Spleen (tissue), 13 donors: ENCODE measurements at places on chromosomes 7 and 10. TPM values are rescaled to one million over a fixed set of nuclear protein-coding genes. Genes with fewer than 3 reads are reported as not detected.

The KIF11 gene
- polyA plus RNA-seq: 0.93 TPM

The HMX2 gene
- 0.08 TPM for polyA plus RNA-seq

The LRRN3 gene
- polyA plus RNA-seq: 0.13 TPM

DNA sequence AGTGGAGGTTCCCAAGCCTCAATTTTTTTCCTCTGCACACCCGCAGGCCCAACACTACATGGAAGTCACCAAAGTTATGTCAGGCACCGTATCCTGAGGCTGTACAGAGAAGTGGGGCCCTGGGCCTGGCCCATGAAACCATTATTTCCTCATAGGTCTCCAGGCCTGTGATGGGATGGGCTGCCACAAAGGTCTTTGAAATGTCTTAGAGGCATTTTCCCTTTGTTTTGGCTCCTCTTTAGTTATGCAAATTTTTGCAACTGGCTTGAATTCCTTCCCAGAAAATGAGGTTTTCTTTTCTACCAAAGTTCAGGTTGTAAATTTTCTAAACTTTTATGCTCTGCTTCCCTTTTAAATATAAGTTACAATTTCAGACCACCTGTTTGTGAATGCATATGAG lies 365.2 kb downstream of the HGF start:
- no peak for DNase-seq

GRCh38 chr7:106421181-106421762 lies 136.5 kb upstream of the NAMPT start:
- peak; percentile 82 for DNase-seq

GRCh38 chr7:94212160-94212559 lies 182.5 kb upstream of the COL1A2 start:
- no peak for DNase-seq

DNA sequence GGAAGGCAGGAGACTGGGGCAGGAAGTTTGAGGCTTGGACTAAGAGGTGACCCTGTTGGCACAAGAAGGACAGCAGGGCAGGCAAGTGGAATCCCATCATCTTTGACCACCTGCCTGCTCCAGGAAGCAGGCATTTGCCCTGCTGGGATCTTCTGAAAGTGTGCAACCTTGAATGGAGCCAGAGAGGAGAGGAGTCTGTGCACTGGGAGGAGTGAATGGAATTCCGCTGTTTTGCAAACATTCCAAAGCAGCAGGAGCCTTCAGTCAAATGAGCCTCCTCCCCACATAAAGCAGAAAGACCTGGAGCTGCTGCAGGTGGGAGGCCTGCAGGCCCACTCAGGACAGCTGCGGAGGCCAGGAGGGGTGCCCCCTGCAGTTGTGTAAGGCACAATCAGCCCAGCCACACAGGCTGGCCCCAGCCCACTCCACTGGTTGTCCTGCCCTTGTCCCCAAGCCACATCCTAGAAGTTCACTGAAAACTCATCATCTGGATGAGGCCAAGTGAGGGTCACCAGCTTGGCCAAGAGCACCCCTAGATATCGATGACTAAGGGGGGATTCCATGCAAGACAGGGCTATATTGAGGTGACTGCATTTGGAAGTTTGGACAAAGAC lies 249.5 kb downstream of the RPS24 start:
- DNase-seq: peak; percentile 40
